CD8-positive, alpha-beta memory T cell (primary cell): ENCODE measurements at places on chromosomes 3 and 15.

- DNase-seq, result no peak
These were observed 106.5 kb downstream of the ASB7 start for GRCh38 chr15:100708916-100709315.

DNA sequence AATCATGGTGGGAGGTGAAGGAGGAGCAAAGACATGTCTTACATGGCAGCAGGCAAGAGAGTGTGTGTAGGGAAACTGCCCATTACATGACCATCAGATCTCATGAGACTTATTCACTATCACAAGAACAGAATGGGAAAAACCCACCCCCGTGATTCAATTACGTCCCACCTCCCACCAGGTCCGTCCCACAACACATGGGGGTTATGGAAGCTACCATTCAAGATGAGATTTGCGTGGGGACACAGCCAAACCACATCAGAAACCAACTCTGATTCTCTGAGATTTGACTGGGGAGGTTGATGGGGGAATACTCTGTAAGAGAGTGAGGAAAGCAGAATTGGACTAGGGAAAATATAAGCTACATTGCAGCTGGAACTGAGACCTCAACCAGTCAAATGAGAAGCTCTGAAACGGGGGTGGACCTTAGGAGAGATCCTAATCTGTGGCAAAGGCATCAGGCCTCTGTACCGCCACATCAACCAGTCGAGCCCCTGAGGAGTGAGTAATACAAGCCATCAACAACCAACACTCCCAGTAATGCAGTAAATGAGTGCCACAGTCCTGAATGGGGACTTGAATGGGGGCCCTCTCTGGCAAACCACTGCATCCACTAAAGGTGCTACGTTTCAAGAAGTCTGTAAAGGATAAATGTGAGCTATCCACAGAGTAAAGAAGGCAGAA, 207.9 kb upstream of the GADL1 start:
- no peak for DNase-seq

DNA sequence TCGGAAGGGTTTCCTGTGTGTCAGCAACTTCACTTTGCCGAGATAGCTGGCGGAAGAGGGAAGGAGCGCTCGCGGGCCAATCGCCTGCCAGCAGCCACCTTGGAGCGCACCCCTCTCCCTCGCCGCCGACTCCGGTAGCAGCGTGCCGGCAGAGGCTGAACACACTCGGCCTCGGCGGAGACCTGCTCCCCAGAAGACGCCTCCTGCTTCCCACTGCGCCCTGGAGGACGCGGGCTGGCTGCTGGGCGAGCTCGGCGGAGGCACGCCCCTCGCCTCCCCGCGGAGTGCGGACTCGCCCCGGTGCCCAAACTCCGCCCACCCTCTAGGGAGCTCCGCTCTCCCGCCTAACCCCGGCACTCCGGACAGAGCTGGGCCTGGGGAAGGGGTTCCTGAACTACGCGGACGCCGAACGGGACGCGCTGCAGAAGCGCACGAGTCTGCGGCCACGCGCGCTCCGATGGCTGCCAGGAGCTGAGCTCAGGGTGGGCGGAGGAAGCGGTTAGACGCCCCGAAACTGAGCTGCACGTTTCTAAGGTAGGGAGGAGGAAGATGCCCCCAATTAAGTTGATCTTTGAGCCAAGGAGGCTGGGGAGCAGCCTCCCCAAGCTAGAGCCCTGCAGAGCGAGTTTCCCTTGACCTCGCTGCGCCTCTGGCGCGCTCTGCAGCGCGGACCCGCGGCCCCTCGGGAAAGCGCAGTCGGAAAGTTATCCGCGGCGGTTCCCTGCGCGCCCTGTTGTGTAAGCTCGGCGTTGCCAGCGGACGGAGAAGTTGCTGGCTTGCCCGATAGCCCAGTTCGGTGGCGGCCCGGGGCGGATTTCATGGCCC, at the start of gene P2RY1:
TSS of gene P2RY1 (plus strand) at position 356 of the 825 bp plus-strand sequence. CDS start 652 bp downstream, outside the sequence.
- no peak for DNase-seq

GRCh38 chr3:190224863-190225692, 97.2 kb downstream of the CLDN1 start:
- DNase-seq, result peak; percentile 6

DNA sequence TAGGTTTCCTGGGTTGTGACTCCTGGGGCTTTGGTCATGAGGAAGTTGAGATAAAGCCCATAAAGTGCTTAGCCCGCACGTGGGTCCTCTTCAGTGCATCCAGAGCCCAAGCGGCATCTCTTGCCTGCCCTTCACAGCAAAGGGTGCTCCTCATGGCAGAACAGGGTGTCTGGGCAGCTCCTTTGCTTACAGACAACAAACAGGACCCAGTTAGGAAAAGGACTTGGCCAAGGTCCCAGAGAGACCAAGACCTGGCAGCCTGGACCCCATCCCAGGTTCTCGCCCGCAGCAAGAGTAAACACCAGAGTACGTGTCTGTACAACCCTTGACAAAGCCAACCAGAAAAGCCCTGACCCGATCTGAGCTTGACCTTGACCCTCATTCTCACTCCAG, 27.0 kb downstream of the ALS2CL start:
- no peak for DNase-seq

DNA sequence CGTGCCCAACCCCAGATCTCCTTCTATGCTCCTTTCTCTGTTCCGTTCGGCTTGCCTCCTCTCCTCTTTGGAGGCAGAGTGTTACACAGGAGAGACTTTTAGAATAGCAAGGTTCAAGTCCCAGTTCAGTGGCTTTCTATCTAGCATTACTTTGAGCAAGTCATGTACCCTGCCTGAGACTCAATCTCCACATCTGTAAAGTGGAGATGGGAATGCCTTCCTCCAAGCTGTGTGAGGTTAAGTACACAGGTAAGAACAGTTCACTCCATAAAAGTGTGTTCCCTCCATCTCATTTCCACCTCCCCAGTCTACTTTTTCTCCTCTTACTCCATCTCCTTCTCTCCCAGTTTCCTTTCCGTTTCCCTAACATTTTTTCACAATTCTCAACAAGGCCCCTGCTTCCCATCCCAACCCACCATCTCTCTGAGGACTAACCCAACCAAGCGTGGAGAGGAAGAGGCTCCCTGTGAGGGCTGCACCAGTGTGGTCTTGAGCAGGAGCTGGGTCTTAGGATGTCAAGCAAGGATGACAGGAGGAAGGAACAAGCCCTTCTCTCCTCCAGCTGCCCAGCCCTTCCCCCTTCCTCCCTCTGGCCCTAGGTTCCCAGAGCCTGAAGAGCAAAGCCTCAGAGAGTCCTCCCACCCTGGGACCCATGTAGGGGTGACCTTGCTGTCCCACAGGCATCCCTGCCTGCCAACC, 6.4 kb downstream of the ATP8B4 start:
- DNase-seq, result no peak

DNA sequence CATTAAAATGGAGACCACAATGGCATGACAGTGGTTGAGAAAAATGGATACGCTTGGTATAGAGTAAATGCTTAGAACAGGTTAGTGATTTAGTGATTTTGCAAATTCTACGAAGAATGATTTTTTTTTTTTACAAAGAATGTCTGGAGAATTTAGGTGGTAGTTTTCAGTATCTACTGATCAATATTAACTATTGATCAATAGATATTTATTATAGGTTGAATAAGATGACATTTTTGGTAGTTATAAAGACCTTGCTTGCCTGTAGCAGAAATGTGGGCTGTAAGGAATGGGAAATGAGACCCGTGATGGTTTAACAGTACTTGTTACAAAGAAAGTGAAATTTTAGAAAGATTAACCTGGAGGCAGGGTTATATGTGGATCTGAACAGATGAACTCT, 137.5 kb downstream of the NR2F2 start:
- no peak for DNase-seq
